ENCODE measurements at places on chromosomes 16 and 17.

DNA sequence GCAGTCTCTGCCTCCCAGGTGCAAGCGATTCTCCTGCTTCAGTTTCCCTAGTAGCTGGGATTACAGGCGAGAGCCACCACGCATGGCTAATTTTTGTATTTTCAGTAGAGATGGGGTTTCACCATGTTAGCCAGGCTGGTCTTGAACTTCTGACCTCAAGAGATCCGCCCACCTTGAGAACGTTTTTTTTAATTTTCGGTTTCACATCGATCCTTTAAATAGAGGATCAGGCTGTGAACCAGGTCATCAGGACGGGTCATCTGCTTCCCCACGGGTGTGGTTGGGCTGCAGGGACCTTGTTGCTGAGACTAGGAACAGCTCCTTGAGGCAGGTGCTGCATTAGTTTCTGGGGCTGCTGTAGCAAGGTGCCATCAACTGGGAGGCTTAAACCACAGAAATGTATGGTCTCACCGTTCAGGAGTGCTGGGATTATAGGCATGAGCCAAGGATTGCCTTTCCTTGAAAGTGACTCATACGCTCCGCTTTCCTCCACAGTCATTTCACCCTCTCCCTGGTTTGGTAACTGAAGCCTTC is 7.9 kb upstream of the NAGPA start:
- DNase-seq, result peak; percentile 76

GRCh38 chr17:10114931-10115535 is 83.4 kb downstream of the GAS7 start:
- peak; percentile 95 for DNase-seq

- no peak for DNase-seq
These were observed 20.4 kb downstream of the HEATR3 start for GRCh38 chr16:50086176-50086575.

DNA sequence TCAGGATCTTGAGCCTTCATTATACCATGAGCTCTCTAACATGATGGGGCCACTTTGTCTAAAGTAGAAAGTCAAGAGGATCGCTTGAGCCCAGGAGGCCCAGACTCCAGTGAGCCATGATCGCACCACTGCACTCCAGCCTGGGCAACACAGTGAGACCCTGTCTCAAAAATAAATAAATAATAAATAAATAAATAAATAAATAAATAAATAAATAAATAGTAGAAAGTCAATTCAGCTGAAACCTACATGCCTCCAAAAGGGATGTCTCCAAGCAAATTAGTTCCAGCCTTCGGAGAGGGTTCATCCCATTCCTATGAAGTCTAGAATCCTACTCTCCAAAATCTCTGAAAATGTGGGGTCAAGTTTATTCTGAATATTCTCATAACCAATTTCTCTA is 26.0 kb downstream of the C17orf67 start:
- no peak for DNase-seq

DNA sequence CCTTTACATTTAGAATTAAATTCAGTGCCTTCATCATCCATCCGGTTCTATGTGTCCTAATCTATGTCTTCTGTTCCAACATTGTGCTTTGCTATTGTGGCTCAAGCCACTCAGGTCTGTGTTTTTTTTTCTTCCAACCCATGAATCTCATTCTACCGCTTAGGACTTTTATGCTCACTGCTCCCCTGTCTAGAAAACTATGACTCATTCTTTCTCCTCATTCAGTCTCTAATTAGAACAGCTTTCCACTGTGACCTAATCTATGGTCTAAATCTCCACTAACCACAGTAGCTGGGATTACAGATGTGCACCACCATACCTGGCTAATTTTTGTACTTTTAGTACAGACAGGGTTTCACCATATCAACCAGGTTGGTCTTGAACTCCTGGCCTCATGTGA is 418.7 kb downstream of the KCNJ2 start:
- DNase-seq, result no peak

- DNase-seq, result no peak
These were observed 63.0 kb upstream of the NKD1 start for GRCh38 chr16:50485232-50485631.

- DNase-seq, result no peak
These were observed 5.3 kb downstream of the ARHGDIA start for GRCh38 chr17:81865733-81866439.

DNA sequence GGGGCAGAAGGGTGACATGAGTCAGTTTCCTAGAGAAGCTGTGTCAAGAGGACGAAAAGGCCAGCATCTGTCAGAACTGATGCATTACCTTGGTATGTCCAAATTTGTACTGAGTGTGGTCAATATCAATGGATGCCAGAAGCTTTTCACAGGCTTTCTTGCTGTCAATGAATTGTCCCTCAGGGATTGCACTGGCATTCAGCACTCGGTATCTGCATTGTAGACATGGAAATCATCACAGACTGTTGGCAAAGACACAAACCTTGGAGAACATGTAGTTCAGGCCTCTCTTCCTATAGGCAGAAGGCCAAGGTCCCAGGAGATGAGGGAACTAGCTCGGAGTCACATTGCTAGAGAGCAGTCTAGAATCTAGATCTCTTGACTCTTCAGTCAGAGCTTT is 16.6 kb downstream of the MYH3 start:
- DNase-seq, result no peak

DNA sequence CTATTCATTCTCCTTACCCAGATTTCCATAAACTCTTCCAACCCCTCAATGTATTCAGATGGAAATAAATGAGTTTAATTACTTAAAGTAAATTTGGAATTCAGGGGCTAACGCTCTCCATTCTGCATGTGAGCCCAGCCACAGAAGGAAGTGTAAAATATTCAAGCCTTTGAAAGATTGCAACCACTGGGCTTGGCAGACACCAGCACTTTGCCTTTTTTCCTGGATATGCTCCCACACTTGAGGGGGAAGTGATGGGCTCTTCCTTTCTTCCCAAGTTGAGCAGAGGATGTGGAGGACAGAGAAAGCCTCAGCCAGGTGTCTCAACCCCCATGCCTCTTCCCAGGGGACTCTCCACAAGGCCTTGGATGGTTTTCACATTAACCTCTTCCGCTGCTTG is 825.1 kb upstream of the EEF2KMT start:
- no peak for DNase-seq

GRCh38 chr17:36498155-36498554 is 11.7 kb downstream of the ZNHIT3 start:
- peak; percentile 50 for DNase-seq

DNA sequence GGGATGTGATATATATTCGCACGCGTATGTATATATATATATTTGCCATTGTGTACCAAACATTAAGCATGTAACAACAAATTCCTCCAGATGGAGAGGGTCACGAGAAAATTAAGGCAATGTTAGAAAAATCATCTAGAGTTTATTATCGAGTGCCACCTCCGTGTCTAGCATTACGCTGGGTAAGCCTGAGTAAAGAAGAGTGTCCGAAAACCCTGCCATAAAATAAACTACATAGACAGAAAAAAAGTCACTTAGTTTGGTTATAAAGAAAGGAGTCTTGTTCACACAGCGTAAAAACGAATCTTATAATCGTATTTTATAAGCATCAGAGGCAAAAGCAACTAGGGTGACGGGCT is 644 bp upstream of the RHOT1 start:
- no peak for DNase-seq

DNA sequence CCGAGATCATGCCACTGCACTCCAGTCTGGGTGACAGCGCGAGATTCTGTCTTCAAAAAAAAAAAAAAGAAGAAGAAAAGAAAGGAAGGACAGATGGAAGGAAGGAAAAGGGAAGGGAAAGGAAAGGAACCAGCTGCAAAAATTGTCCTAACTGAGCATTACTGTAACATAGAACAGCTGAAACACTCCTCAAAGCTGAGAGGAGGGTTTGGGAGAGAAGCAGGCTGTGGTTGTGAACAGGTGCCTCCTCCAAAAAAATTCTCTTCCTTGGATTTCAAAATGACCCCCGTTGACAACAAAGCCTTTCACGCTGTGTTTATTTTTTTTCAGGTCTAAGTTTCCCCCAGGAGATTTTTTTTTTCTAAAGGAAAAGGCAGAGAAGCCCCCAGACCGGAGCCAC is 541.4 kb downstream of the WWOX start:
- no peak for DNase-seq

- DNase-seq, result no peak
These were observed 20.0 kb upstream of the SLC35G3 start for GRCh38 chr17:35214192-35214591.

DNA sequence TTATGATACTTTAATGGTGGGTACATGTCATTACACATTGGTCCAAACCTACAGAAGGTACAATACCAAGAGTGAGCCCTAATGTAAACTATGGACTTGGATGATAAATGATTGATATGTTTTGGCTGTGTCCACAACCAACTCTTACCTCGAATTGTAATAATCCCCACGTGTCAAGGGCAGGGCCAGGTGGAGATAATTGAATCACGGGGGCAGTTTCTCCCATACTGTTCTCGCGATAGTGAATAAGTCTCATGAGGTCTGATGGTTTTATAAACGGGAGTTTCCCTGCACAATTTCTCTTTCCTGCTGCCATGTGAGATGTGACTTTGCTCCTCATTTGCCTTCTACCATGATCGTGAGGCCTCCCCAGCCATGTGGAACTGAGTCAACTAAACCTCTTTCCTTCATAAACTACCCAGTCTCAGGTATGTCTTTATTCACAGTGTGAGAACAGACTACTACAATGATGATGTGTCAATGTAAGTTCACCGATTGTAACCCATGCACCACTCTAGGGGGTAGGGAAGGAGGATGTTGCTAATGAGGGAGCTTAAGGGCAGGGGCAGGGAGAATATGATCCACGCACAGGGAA is 7.0 kb upstream of the METTL22 start:
- DNase-seq, result no peak

DNA sequence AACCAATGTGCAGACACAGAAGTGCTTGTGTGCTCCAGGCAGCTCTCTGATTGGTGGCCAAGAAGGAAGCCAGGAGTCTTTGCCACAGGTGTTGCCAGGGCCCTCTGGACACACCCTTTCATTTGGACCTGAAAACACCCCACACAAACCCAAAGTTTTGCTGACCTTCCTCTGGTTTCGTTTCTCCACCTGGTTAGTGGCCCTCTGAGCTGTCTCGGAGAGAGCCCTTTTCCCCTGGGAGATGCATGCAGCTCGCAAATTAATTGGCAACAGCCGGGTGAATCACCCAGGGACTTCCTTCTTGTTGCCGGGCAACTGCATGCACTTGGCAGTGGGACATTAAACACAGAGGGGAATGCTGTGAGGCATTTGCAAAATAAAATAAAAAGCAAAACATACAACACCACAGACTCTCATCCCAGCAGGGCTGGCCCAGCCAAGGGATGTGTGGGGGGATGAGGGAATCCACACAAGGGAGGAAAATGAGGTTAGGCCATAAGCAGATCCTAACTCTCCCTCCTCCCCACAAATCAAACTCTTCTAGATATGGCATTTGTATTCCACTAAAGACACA is 286.6 kb downstream of the SOX9 start:
- DNase-seq, result peak; percentile 87

Measured in islet precursor cell (in vitro differentiated cells).